Sciatic nerve (tissue), 2 donors: ENCODE measurements at places on chromosomes 12 and 14. TPM values are rescaled to one million over a fixed set of nuclear protein-coding genes. Genes with fewer than 3 reads are reported as not detected.
A peak's percentile ranks its signal among the peaks of the same experiment; 100 is the strongest.

The INSM2 gene
- total RNA-seq: not detected

The FAM90A1 gene
- not detected for total RNA-seq

The GUCY2C gene
- not detected for total RNA-seq

The CD9 gene
- total RNA-seq: 554 TPM

The CMA1 gene
- total RNA-seq: 2.3 TPM

The DNAJC22 gene
- total RNA-seq: not detected

The IAPP gene
- total RNA-seq: not detected

The PRKAG1 gene
- total RNA-seq: 46.4 TPM

The TCL1B gene
- not detected for total RNA-seq

- no peak for DNase-seq
Measured at GRCh38 chr14:22471545-22472121, 117.4 kb downstream of the DAD1 start.

DNA sequence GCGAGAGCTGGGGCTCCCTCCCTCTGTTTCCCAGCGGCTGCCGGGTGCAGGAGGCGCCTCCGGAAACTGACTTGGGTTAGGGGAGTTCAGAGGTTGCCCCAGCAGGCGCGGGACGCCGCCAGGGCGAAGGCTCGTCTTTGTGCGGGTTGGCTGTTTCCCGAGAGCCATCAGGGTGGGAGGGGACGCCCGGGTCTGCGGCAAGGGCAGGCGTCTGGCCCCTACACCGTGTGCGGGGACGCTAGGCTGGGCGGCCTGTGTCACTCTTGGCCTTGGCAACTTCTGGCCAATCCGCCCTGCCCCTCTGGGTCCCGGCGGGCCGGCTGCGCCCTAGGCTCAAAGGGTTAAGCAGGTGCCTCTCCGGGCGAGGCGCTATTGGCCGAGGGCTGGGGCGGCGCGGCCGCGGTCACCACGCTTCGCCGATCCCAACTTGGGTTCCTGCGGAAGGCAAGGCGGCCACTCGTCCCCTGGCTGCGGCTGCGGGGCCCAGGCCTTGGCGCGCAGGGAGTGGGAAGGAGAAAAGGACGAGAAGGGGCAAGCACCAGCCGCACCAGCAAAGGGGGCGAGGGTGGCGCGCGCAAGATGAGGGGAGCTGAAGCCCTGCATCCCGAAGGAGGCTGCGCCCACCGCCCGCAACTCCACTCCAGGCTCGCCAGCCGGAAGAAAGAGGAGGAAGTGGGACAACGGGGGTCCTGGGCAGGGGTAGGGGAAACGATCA lies 5.6 kb upstream of the NPAS3 start:
- DNase-seq: peak; percentile 55

DNA sequence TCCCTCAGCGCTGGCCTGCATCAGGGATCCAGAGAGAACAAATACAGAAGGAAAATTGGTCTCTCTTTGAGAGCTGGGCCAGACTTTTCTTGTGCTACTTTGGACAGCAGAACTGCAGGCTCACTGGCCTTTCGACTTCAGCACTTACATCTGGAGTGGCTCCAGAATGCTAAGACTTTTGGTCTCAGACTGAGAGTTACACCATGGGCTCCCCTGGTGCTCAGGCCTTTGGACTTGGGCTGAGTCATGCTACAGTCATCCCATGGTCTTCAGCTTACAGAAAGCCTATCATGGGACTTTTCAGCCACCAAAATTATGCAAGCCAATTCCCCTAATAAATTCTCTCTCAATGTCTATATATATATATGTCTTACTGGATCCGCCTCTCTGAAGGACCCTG lies 9.0 kb upstream of the CD163 start:
- DNase-seq: no peak

DNA sequence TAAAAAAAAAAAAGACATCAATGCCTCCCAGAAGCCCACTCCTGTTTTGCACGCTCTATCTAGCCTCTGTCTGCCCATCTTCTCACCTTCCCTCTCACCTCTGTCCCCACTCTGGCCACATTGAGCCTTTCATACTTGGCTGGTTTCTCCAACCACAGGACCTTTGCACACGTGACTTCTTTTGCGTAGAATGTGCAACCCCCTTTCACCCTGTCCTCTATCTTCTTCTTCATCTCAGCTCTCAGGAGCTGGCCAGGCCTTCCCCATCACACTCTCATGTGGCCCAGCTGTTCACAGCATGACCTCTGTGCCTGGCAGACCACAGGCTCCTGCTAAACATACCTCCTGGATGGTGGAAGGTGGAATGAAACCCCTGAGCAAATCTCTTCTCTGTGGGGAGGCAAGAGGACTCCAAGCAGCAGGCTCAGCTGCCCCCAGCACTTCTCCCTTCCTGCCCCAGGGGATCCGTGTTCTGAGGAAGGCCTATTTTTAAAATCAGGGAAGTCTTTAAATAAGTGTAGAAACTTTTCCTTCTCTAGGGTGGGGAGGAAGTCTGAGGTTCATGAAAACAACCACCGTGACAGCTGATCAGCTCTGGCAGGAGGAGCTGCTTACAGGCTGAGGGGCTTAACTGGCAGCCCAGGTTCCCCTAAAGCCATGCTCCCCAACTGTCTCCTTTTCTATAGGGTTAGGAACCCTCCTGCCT lies 11.6 kb downstream of the HVCN1 start:
- no peak for DNase-seq

GRCh38 chr12:57575771-57576612 lies 15.0 kb upstream of the PIP4K2C start:
- DNase-seq: no peak

GRCh38 chr12:93749515-93749914 lies 72.3 kb downstream of the CRADD start:
- no peak for DNase-seq

GRCh38 chr14:105068818-105069217 lies 3.6 kb upstream of the GPR132 start:
- DNase-seq: no peak

DNA sequence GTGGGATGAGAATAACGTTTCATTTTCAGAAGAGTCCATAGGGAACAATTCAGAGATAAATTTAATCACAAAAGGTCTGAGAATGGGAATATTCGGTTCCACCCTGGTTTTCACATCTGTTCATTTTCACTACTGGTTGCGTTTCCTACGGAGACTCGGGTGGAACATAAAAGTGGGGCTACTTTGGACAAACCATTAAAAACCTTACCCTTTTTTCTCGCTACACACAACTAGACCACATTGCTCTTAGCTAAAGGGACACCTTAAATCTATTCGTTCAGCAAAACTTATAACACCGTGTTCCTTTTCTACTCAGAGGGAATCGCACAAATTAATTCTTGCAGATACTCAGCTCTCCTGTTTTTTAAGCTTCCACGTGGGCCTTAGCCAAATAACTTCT lies 1.0 kb upstream of the SUDS3 start:
- DNase-seq: no peak

DNA sequence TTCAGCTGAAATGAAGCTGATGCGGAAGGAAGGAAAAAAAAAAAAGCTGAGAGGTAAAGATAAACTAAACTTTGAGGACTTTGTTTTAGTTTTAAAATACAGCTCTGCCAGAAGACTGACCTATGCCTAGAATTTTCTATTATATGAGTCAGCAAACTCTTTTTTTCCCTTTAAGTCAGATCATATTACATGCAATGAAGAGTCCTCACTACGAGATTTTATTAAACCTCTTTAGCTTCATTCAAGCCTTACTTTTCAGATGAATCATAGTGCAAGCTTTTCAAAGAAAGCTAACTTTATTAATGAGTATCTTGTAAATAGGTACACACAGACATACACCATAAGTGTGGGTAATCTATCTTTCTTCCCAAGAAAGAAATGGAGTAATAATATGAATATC lies 57.8 kb upstream of the FSCB start:
- no peak for DNase-seq

DNA sequence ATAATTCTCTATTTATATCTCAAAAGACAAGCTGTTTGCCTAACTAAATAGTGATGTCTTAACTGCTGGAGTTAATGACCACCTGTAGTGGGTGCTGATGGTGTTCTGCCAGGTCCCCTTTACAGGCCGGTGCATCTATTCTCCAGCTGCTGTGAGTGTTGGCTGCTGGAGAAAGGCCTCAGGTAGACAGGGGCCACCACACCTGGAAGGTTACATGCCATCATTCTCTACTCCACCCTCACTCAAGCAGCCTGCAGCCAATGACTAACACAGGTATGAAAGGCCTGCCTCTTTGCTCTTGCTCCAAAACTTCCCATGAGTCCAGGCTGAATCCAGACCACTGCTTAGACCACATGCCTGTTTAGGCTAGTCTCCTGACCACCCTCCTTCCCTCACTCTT lies 73.9 kb downstream of the RPS6KA5 start:
- DNase-seq: no peak

GRCh38 chr12:117118838-117119591 lies 19.8 kb upstream of the TESC start:
- no peak for DNase-seq

- no peak for DNase-seq
Measured at GRCh38 chr12:55797068-55797467, 20.5 kb downstream of the SARNP start.

DNA sequence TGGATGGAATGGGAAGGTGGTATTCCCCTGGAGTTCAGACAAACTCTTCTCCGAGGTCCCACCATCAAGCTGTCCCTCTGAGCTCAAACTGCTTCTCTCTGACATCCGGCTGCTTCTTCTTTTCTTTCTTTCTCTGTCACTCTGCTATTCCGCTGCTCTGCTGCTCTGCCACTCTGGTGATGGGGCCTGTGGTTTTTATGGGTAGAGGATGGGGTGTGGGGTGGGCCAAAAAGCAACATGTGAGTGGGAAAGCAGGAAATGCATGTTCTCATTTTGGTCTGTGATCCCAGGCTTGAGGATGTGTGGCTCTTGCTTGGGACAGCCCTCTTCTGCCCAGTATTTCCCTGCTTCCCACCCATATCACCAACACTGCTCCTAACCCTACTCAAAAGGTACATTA lies 30.6 kb downstream of the CLECL1 start:
- no peak for DNase-seq

DNA sequence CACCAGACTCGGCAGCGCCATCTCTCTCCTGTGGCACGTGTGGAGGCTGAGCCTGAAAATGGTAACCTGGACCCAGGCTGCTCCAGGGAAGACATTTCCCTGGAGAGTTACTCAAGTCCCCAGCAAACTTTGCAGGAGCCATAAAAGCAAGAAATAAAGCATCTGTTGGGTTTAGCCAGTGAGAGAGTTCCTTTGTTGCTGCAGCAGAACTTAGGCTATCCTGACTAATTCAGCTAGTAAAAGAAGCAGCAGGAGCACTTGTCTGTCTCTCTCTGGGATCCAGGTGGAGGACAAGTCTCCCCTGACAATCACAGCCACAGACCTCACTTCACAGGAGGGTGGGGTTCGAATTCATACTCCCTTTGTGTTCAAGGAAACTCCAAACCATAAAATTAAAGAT lies 79.2 kb upstream of the DIO3 start:
- no peak for DNase-seq

DNA sequence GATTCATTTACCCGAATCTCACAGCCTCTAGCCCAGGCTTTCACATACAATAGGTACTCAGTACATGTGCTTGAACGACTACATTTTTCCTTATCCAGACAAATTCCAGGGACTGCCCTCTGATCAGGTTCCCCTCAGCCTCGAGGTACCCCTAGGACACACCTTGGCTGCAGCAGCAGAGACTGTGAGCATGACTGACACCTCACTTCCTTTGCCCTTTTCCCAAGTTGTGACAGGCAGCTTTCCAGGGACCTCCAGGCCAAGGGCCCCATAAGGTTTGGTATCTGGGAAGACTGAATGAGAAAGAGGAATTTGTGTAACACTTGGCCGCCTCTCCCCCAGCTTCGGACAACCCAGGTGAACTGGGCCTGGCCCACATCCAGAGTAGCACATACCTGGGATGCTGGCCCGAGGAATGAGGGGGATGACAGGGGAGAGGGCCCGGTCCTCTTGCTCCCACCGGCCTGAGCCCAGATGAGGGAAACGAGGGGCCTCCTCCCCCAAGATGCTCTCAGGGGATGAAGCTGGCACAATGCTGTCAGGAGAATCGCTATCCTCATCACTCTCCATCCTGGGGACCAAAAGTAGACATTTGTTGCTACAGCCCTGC lies 10.2 kb upstream of the PRKAG1 start:
- DNase-seq: peak; percentile 60

- DNase-seq: no peak
Measured at GRCh38 chr12:82672811-82673495, 13.8 kb upstream of the TMTC2 start.

DNA sequence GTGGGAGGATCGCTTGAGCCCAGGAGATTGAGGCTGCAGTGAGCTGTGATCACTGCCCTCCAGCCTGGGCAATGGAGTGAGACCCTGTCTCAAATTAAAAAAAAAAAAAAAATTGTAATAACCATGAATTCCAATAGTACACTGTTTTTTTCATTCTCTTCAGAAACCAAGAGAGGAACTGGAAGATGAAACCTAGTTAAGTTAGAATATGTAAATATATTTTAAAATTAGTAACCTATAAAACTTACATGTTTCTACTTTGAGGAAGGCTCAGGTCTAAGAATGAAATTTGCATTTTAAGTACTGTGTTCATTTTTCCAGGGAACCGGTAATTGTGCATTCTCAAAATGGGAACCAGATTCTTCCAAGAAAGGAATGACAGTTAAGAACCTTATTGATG lies 18.8 kb downstream of the KNTC1 start:
- no peak for DNase-seq

- no peak for DNase-seq
Measured at GRCh38 chr12:95554532-95555071, 3.3 kb upstream of the USP44 start.

DNA sequence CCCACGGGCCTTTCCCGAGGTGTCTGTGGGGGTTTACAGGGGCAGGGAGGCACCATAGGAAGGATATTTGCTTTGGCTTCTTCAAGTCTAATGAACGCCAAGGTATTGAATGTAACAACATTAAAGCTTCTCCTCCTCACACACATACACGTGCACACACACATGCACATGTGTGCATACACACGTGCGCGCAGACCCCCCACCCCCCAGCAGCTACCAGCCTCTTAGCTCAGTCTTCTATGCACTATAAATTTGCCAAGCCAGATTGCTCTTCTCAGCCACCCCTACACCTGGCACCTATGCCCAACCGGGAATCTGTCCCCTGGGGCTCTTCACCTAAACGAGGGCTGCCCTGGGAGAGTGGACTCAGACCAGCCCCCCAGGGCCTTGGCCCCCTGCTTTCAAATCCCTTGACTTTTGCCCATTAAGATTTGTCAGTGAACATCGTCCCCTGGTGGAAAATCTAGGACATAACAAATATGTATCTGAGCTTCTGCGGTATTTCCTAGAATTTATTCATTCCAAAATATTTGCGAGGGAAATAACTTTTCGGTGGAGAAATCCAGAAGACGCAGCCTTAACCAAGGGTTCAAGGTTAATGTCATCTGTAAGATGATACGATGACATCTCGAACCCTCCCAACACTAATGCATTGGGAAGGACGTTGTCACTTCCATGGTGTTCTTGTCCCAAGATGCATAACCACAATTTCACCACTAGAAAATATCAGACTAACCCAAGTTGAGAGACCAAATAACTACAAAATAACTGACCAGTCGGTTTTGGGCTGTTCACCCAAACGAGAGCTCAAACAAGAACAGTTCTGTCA lies 330.4 kb downstream of the MED13L start:
- no peak for DNase-seq
